ENCODE measurements at places on chromosomes 3 and 15. TPM values are rescaled to one million over a fixed set of nuclear protein-coding genes. Genes with fewer than 3 reads are reported as not detected.

The MB21D2 gene
- total RNA-seq: 46.4 TPM

The CNTN4 gene
- under 0.01 TPM for total RNA-seq

The TXNRD3 gene
- 8.1 TPM for total RNA-seq

The PLSCR5 gene
- not detected for total RNA-seq

The GOLGA8M gene
- total RNA-seq: under 0.01 TPM

The A4GNT gene
- not detected for total RNA-seq

The TNIK gene
- 6.3 TPM for total RNA-seq

The IL12A gene
- total RNA-seq: 0.90 TPM

The CEMIP gene
- total RNA-seq: 51.9 TPM

The CELF6 gene
- not detected for total RNA-seq

The MESP1 gene
- under 0.01 TPM for total RNA-seq

The BFSP2 gene
- total RNA-seq: not detected

The CCR1 gene
- total RNA-seq: not detected

The CACNA2D2 gene
- not detected for total RNA-seq

The TMOD3 gene
- 51.1 TPM for total RNA-seq

The LRRFIP2 gene
- total RNA-seq: 45.8 TPM

The FEZF2 gene
- not detected for total RNA-seq

DNA sequence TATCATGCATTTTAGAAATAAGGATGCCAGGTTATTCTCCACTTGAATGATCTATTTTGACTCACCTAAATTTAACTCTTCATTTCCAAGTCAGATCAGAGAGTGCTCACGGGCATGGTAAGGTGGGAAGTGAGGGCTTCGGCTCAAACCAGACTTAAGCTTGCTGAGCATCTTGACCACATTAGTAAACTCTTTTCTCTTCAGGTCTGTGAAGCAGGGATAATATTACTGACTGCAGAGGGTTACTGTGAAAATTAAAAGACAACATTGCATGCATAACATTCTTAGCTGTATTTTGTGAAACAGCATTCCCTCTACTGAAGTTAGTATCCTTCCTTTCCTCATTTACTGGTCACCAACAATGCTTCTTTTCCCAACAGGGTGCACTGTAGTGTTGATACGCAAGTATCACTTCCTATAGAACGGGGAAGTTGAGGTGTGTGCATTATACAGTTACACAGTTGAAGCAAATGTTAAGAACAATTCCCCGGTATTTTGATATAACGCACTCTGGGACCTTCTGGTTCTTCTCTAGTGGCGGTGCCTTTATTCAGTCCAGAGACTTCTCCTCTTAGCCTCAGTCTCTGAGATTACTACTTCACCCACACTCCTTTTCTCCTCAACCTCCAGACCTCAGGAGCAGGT, 74.1 kb upstream of the MNS1 start:
- no peak for DNase-seq
- peaks cover 9% of the 10 kb centered on the region for H3K27me3 ChIP-seq
- no peak overlapping the region for H3K4me3 ChIP-seq
- H3K27ac ChIP-seq: no peak overlapping the region

DNA sequence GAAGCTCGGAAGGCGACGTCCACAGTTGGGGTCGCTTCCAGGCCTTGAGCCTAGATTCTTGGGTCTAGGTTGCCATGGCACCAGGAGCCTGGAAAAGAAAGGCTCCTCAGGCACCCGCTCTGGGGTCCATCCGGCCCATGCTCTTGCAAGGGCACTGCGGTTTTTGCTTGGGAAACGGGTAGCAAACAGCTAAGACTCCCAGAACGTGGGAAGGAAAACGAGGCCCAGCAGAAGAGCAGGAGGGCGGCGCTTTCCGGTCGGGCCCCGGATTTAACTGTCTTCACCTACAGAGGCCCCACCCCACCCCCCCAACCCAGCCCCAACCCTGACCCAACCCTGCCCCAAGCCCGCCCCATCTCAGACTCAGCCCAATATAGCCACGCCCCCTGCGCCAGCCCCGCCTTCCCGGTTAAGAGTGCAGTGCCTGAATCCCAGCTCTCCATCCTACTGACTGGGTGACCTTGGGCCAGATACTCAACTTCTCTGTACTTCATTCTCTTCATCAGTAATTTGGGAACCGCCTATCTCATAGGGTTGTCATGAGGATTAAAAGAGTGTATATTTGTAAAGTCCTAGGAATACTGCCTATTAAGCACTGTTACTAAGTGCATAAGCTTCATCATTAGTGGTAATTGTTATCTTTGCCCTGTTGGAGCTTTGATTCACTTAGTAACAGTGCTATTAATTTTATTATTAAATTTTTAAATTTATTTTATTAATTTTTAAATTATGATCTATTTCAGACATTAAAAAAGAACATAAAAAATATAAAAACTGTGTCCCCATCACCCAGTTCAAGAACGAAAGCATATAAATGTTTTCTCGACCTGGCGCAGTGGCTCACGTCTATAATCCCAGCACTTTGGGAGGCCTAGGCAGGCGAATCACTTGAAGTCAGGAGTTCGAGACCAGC, 28.4 kb upstream of the SMAD6 start:
- no peaks in the 10 kb centered on the region for H3K27me3 ChIP-seq
- no peaks in the 10 kb centered on the region for H3K36me3 ChIP-seq
- H3K27ac ChIP-seq: no peak overlapping the region
- no peak overlapping the region for H3K4me3 ChIP-seq
- DNase-seq: no peak

DNA sequence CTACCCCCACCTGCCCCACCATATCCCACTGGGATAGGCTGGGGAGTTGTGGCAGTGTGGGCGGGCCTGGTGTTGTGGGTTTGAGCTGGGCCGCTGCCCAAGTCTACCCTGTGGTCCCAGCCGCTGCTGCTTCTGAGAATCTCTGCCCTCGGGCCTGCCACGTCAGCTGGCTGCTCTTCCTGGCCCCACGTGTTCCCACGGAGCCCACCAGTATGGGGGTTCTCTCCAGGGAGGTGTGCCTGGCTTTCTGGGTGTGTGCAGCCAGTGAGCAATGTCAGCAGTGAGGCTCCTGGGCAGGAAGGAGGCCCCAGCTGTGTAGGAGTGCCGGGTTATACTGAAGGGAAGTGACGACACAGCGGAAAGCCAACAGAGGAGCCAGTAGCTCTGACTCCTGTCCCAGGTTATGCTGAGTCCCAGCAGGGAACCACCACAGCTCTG, 10.5 kb downstream of the GNAI2 start:
- no peaks in the 10 kb centered on the region for H3K27me3 ChIP-seq
- peaks cover 66% of the 10 kb centered on the region for H3K4me1 ChIP-seq
- peak; percentile 92 for DNase-seq
- no peak overlapping the region for H3K4me3 ChIP-seq
- peak overlapping the region; percentile 72 for H3K27ac ChIP-seq

DNA sequence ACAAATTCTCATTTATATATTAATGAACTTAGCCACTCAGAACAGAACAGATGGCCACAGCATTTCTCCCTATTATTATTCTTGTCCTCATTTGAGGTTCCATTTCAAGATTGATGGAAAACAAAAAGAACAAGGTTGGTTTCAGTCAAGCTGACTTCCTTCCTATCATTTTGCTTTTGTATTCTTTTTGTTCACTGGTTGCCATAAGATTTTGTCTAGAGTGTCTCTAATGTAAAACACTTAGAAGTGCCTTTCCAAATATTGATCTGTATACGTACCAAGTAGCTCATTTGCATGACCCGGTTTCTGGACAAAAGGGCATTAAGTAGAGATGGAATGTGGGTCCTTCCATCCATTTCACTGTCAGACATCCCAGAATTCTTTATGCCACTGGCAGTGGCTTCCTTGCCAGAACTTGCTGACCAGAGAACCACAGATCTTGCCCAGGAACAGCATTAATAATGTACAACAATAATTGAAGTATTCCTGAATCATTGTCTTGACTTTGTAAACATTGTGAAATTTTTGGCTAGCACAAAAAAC, 63.8 kb downstream of the PEX5L start:
- no peak for DNase-seq
- no peak overlapping the region for H3K27ac ChIP-seq
- H3K27me3 ChIP-seq: no peaks in the 10 kb centered on the region
- no peaks in the 10 kb centered on the region for H3K36me3 ChIP-seq
- no peaks in the 10 kb centered on the region for H3K4me1 ChIP-seq

- H3K4me1 ChIP-seq: no peaks in the 10 kb centered on the region
- H3K27me3 ChIP-seq: no peaks in the 10 kb centered on the region
- no peak for DNase-seq
- no peak overlapping the region for H3K4me3 ChIP-seq
- no peaks in the 10 kb centered on the region for H3K36me3 ChIP-seq
Measured at GRCh38 chr15:46059921-46060594, 425.2 kb downstream of the SQOR start.

GRCh38 chr15:84983711-84984110, 2.1 kb downstream of the PDE8A start:
- H3K4me3 ChIP-seq: no peak overlapping the region
- peak; percentile 23 for DNase-seq
- no peaks in the 10 kb centered on the region for H3K36me3 ChIP-seq

DNA sequence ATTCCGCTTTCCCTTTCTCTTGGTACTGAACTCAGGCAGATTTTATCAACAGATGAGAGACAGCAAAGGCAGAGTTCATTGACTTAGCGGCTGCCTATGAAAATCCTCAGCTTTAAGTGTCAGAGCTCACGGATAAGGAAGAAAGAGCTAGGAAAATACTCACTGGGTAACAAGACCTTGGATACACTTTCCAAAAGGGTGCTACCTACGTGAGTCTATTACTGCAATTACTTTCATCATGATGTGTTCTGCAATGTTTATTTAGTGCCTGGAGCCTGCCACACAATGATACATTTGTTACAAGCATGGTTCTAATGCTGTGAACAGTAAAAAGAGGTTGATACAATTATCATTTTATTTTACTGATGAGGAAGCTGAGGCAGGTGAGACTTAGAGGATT, 177.5 kb downstream of the GRM7 start:
- H3K36me3 ChIP-seq: no peaks in the 10 kb centered on the region
- no peaks in the 10 kb centered on the region for H3K27me3 ChIP-seq
- no peak overlapping the region for H3K27ac ChIP-seq
- DNase-seq: no peak
